ENCODE measurements at places on chromosomes 11 and 22.

DNA sequence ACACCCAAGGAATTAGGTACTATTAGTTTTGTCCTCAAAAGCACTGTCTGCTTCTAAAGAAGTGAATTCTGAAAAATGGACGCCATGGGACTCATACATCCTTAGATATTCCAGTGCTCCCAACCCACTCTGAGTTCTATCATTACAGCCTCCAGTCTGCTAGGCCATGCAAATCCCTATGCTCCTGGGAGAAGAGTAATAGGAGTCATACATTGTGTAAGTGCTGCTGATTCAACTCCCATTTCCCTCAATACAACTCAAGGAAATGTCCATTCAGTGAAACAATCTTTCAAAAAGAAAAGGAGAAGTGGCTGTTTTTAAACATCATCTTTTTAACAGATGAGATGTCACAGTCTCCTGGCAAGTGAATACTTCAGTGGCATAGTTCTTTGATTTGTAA, 590.2 kb upstream of the LRRC4C start:
- peak; percentile 38 for DNase-seq

- DNase-seq, result no peak
Measured at GRCh38 chr22:19565382-19566278, 41.4 kb upstream of the CLDN5 start.

- no peak for DNase-seq
Measured at GRCh38 chr22:17742527-17742902, 31.8 kb downstream of the BID start.

- DNase-seq, result no peak
Measured at GRCh38 chr22:31647066-31647465, 14.9 kb downstream of the PISD start.

GRCh38 chr22:47369020-47369419, 606.6 kb downstream of the TBC1D22A start:
- no peak for DNase-seq

DNA sequence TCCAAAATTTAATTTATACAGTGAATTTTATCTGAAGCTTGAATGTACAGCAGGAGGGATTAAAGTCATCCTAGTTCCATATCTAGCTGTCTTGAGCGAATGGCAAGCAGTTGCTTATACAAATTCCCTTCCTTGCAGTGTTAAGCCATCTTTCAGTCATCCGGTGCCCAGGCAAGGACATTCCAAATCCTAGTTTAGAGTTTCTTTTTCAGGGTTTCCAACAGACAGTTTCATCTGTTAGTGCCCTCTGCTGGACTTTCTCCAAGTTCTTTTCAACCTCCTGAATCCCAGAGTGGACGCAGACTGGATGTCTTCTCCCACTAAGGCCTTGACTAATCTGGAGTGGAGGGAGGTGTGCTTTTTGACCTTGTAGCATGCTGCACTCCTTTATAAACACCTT, 45.4 kb downstream of the GRAMD1B start:
- DNase-seq, result no peak

DNA sequence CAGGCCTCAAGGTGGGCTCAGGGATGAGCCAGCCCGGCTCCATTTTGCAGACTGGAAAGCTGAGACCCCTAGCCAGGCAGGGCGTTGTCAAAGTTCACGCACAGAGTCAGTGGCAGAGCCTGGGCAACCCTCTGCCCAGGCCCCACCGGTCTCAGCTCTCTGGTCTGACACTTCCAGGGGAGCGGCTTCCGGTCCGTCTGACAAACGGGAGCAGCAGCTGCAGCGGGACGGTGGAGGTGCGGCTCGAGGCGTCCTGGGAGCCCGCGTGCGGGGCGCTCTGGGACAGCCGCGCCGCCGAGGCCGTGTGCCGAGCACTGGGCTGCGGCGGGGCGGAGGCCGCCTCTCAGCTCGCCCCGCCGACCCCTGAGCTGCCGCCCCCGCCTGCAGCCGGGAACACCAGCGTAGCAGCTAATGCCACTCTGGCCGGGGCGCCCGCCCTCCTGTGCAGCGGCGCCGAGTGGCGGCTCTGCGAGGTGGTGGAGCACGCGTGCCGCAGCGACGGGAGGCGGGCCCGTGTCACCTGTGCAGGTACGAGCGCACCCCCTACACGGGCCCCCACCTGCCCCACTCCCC, 36.0 kb downstream of the CD6 start:
- DNase-seq, result no peak

DNA sequence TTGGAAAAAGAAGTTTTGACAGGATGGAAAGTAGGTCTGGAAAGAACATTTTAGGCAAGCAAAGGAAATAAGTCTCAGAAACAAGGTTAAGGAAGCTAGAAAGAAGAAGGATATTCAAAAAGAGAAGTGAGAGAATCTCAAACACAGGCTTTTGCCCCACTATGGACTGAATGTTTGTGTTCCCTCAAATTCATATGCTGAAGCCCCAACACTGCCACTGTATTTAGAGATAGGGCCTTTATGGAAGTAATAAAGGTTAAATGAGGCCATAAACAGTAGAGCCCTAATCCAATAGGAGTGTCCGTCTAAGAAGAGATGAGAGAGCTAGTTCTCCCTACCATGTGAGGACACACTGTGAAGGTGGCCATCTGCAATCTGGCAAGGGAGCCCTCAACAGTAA, 20.6 kb upstream of the RPS13 start:
- no peak for DNase-seq

DNA sequence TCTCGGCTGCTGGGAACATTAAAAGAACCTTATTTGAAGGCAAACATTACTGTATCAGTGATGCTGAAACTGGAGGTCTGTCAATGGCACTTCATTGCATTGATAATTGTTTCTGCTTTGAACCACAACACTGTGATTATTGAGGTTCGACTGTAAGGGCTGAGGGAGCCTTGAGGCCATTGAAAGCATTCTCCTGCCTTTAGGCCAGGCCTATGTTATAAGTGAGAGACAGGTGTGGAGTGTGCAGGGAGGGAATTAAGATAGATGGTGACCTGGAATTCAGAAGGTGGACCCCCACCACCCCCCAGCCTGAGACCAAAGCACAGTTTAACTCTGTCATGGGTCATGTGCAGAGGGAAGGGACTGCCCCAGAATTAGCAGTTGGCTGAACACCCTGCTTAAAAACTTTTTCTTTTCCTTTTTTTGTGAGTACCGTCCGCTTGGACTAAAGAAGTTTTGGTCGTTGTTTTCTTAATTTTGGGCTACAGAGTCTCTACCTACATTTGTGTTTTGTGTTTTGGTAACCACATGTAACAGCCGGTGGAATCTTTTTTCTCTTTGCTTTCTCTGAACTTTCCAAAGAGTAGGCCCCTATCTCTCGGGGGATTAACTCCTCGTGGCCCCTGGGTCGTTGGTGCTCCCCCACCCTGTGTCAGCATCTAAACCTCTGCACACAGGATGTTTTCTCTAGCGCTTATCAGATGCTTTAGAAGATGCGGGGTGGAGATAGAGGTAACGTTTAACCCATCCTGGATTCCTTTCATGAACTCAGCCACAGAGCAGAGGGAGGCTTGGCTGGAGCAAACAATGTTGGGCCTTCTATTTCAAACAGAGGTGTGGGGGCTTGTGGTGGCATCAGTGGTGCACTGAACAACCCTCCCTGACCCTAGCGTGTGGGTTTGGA, 43.7 kb downstream of the ZBTB16 start:
- no peak for DNase-seq

DNA sequence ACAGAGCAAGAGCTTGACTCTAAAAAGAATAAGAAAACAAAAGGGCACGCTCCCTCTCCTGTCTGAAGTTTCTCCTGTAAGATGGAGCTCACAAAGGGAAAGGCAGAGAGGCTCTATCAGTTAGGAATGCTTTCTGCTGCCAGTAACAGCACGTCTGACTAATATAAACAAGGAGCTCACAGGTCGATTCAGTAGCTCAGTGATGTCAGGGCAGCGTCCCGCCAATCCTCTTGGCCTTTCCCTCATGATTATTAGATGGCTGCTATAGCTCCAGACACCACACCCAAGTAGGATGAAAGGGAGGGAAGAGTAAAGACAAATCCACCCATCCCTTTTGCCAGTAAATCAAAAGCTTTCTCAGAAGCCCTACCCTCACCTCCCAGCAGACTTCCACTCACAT, 51.3 kb upstream of the HMGXB4 start:
- no peak for DNase-seq

DNA sequence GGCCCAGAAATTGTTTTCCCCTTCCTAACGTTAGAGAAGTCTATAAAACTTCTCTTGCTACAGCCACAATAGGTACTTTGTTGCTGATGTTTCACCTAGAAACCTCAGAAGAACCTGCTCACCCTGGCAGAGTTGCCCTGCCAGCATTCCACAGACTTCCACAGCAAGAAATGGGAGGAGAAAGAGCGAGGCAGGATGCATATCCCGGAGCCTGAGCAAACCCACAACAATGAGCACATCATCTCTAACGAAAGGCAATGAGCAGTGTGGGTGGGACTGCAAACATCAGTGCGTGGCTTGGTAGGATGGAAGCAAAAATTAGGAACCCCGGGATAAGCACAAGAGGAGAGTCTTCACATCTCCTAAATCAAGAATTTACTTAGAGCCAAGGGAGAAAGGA, 892.3 kb downstream of the OPCML start:
- DNase-seq, result no peak

GRCh38 chr22:29055192-29055830, 6.3 kb downstream of the C22orf31 start:
- DNase-seq, result no peak

Data from skeletal muscle cell (primary cell).